T-helper 17 cell (primary cell): ENCODE measurements at places on chromosomes 5 and 9. TPM values are rescaled to one million over a fixed set of nuclear protein-coding genes. Genes with fewer than 3 reads are reported as not detected.

The BNC2 gene
- total RNA-seq = not detected

The GRM6 gene
- not detected for total RNA-seq

The OR1L6 gene
- total RNA-seq = not detected

- H3K27me3 ChIP-seq = peaks cover 15% of the 10 kb centered on the region
- H3K4me1 ChIP-seq = peaks cover 3% of the 10 kb centered on the region
- no peak overlapping the region for H3K27ac ChIP-seq
- no peak for DNase-seq
- H3K4me3 ChIP-seq = no peak overlapping the region
- no peaks in the 10 kb centered on the region for H3K36me3 ChIP-seq
These were observed 24.0 kb downstream of the ENC1 start for GRCh38 chr5:74616236-74617146.

DNA sequence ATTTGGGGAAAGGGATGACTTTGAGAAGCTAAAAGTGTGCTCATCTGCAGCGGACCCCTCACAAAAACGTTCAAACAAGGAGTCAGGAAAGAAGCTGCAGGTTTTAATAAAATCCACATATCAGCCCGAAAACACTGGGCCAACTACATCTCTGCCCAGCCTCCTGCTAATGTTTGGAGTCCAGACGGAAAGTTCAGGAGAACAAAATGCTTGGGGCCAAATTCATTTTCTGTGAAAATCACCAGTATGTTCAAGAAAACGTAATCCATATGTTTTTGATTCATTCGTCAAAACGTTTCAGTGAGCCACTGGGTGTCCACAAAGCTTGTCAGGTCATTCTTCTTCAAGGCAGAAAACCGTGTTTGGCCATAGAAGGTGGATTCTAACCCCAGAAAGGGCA, 87.5 kb upstream of the GAS1 start:
- no peaks in the 10 kb centered on the region for H3K36me3 ChIP-seq
- no peak overlapping the region for H3K27ac ChIP-seq
- no peaks in the 10 kb centered on the region for H3K4me1 ChIP-seq
- no peak overlapping the region for H3K4me3 ChIP-seq
- DNase-seq = no peak
- peaks cover 33% of the 10 kb centered on the region for H3K27me3 ChIP-seq

DNA sequence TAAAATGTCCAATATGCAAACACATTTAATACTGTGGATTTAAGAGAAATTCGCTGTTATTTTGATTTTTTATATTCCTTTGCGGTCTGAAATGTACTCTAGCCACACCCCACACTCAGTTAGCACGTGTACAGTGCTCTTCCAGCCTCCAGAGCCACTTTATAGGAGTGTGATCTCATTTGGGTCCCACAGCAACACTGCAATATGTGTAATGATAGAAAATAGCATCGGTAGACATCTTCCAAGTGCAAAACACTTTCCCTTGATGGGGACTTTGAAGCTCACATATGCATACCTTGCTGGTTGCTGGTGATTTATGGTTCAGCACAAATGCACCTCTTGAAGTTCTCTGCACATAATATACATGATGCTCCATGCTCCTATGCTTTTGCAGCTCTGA, 148.3 kb downstream of the GAS1 start:
- no peak for DNase-seq
- H3K4me3 ChIP-seq = no peak overlapping the region
- peaks cover 38% of the 10 kb centered on the region for H3K27me3 ChIP-seq
- no peaks in the 10 kb centered on the region for H3K4me1 ChIP-seq
- no peaks in the 10 kb centered on the region for H3K36me3 ChIP-seq

DNA sequence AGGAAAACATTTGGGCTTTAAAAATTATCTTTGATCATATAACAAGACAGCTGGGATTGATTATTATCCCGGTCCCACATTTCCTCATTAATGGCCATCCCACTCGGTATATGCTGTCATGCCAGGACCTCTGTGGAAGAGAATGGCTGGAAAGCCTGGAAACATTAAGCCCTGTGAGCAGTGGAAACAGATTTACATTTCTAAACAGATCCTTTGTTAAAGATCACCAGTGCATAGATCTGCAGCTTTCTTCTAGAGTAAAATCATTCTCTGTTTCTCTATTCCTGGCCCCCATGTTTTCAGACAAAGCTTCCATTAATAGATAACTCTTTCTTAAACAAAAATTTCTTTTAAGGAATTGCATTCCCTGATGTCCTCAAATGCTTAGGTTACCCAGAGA, 152.2 kb downstream of the CAVIN4 start:
- H3K27me3 ChIP-seq = no peaks in the 10 kb centered on the region
- DNase-seq = no peak
- no peak overlapping the region for H3K4me3 ChIP-seq
- no peaks in the 10 kb centered on the region for H3K4me1 ChIP-seq
- H3K36me3 ChIP-seq = no peaks in the 10 kb centered on the region
